ENCODE measurements at places on chromosomes 2 and 18.

GRCh38 chr2:111148225-111148873, 27.6 kb downstream of the BCL2L11 start:
- no peak for DNase-seq

DNA sequence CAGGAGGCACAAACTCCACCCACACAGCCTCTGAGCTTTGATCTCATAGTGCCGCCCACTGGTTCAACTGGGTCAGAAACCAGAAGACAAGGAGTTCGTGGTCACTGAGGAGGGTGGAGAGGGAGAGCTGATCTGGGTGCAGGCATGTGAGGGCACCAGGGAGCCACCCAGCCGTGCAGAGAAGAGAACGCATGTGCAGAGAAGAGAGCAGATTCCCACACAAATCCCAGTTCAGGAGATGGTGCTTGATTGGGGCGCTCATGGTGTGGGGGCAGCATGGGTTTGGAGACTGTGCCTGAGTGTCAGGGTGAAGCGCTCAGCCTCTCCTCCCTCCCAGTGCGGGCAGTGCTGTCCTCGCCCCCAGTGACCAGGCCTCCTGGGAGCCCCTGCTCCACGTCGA, 375.2 kb upstream of the MYT1L start:
- no peak for DNase-seq

DNA sequence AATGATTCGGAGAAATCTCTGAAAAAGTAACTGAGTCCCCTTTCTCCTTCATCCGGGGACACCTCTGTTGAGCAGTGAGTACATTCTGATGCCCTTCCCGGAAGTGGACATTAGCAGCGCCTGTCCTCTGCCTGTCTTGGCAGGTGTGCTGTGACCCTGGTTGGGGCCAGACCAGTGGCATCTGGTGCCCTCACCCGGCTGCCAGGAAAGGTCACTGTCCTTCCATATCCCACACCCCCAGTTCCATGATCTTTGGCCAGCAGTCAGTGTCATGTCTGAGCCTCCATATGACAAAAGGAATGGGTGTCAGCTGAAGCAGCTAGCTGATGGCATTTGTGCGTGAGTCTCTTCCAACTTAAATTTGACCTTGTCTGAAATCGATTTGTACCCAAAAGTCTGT, 128.1 kb downstream of the NCK2 start:
- DNase-seq = no peak

GRCh38 chr2:39991298-39991697, 212.2 kb upstream of the THUMPD2 start:
- DNase-seq = no peak

DNA sequence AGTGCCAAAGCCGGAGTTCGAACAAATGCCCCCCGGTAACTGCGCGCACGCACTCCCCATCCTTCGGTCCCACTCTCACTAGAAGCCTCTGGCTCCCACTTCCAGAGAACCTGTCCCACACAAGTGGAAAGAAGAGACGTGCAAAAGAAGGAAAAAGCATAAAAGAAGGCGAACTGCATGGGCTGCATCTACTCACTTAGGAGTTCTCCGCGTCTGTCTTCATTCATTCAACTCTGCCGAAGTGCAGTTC, 312 bp downstream of the NR4A2 start:
- DNase-seq = no peak

GRCh38 chr18:35717182-35717581, 135.6 kb downstream of the GALNT1 start:
- DNase-seq = no peak

GRCh38 chr18:76467371-76468190, 27.5 kb downstream of the ZNF516 start:
- DNase-seq = no peak

- DNase-seq = no peak
Measured at GRCh38 chr2:72744049-72744448, 81.8 kb downstream of the EXOC6B start.

GRCh38 chr2:157508676-157509075, 64.8 kb upstream of the CYTIP start:
- no peak for DNase-seq

DNA sequence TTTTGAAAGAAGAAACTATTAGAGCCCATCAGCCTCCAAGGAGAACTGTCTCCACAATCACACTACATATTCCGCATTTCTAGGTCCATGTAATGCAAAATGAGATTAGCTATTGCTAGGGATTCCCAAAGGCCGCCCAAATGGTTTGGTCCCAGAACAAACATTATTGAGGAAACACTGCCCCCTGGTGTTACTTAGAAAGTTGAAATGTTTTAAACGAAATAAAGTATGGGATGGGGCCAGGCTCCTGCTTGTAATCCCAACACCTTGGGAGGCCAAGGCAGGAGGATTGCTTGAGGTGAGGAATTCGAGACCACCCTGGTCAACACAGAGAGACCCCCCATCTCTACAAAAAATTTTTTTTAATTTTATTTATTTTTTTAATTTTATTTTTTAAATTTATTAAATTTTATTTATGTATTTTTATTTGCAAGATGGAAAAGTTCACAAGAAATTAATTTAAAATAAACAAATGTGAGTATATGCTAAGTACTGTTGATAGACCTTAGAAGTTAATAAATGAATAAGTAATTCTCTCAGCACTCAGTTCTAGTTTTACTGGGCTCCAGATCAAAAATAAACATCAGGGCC, 5.5 kb downstream of the NHEJ1 start:
- DNase-seq = no peak

DNA sequence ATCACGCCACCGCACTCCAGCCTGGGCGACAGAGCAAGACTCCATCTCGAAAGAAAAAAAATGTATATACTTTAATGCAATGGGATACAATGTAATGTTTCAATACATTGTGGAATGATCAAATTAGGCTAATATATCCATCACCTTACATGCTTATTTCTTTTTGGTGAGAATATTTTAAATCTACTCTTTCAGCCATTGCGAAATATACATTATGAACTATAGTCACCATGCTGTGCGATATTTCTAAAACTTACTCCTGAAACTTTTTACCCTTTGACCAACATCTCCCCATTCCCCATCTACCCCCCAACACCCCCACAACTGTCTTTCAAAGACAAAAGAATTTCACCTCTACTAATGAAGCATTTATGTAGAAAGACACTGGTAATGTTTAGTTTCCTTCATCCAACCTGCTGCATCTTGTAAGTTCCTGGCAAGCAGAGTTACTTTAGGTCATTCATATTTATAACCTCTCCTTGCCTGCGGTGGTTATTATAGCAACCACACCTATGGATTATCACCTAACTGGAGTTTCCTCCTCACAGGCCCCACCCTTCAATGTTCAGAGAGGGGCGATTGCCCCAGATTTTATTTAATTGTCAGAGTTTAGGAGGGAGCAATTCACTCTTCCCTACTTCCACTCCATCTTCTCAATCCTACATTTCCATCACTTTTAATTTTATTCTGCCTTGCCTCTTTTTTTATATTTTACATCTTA, 1.2 kb upstream of the ME2 start:
- no peak for DNase-seq

GRCh38 chr18:43887491-43887890, 610.2 kb upstream of the SYT4 start:
- DNase-seq = no peak

DNA sequence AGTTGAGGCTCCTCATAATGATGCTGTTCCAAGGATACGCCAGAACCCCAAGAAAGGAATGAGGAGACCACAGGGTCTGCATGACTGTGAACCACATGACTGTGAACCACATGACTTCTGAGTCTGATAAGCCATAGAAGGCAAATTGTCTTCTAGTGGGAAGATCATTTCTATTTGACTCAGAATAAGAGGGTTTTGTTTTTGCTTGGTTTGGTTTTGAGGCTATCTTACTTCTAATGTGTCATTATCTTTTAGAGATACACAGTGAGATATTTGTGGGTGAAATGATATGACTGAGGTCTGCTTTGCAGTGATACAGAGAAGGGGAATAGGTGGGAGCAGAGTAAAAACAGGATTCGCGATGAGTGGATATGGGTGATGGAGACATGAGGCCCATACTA, 28.9 kb upstream of the BCL2L11 start:
- DNase-seq = no peak

GRCh38 chr2:180980106-180980942, at the start of gene UBE2E3:
Gene UBE2E3, plus strand, starts transcription at chr2:180980605. Its CDS starts 1,438 bp downstream, at chr2:180982043.
- peak; percentile 93 for DNase-seq

GRCh38 chr2:226142463-226142862, 657.2 kb downstream of the IRS1 start:
- no peak for DNase-seq

DNA sequence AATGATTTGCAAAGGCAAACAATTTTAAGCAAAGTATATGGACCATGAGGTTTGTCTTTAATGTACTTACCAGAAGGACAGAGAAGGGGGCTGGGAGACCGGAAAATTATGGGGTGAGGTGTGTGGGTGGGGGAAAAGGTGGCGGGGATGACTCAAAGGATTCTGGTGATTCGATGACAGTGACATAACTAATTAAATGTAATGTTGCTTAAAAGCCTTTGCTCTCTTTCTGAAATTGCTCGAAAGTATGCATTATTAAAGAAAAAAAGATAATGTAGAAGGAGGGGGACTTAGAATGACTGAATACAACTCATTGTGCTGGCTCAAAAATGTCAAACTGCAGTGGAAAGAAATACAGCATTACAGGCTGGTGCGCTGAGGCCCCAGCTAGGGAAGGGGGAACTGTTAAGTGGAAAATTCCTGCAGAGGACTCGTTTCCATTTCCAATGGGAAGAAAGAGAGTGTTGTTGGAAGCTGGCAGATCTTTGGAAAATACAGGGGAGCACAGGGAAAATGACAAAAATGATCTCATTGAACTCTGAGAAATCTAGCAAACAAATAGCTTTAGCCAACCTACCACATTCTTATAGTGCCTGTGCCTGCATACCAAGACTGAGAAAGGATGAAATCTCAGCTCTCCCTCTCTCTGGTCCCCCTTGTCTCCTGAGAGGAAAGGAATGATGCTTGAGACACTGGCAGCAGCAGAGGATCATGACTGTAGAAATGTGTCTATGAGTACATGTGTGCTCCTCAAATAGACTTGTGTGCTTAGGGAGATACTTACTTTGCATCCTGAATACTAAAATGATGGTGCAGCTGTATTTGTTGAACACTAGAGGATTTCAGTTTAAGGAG, 632.4 kb downstream of the NYAP2 start:
- DNase-seq = no peak

GRCh38 chr2:134140251-134140661, 113.6 kb upstream of the MGAT5 start:
- DNase-seq = no peak

DNA sequence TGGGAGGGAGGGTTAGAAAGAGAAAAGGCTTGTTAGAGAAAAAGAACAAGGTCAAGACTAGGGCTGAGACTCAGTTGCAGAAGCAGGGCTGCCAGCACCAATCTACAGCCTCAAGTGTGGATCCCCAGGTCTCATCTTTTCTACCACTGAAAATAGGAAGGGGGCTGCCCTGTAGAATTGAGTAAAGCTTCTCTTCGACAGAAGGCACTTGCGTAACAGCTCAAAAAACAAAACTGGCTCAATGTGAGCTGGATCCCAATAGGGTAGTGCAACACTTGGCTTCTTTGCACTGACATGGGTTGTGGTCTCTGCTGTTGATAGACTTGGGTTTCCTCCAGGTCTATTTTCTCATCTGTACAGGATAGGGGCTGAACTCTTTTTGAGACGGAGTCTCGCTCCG, 1.8 kb upstream of the MPV17 start:
- no peak for DNase-seq

DNA sequence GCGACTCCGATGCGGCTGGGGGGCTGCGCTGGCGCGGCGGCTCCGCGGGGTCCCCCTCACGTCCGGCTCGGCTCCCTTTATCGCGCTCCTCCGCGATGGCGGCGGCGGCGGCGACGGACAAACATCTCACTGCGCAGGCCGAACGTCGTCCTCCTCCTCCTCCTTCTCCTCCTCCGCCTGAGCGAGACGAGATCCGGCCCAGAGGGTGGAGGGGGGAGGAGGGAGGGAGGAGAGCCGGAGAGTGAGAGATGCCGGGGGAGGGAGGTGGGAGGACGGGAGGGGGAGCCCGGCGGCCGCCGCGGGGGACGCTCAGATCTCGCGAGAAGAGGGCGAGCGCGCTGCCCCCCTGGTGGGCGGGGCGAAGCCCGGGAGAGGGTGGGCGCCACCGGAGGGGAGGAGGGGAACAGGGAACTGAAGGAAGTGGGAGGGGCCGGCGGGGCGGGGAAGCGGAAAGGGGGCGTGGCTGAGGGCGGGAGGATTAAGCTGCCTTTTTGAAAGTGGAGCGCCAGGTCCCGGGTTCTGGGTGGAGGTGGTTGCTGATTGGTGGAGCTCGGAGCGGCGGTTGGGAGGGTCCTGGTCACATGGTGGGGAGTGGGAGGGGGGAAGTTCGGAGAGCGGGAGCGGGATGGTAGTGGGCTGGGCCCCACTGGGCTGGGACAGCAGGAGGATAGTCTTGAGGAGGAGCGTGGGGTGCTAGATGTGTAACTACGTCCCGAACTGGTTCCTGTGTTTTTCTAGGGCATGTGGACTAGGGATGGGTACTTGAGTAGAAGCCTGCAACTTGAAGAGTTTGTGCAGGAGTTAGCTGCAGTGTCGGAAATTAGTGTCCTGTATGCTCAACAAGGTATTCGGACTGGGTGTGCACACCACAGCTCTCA, at the start of gene CUL3:
Gene CUL3, minus strand, starts transcription at position 153 of the 878 bp plus-strand sequence. CDS start 354 bp downstream, outside the sequence.
- DNase-seq = peak; percentile 100

DNA sequence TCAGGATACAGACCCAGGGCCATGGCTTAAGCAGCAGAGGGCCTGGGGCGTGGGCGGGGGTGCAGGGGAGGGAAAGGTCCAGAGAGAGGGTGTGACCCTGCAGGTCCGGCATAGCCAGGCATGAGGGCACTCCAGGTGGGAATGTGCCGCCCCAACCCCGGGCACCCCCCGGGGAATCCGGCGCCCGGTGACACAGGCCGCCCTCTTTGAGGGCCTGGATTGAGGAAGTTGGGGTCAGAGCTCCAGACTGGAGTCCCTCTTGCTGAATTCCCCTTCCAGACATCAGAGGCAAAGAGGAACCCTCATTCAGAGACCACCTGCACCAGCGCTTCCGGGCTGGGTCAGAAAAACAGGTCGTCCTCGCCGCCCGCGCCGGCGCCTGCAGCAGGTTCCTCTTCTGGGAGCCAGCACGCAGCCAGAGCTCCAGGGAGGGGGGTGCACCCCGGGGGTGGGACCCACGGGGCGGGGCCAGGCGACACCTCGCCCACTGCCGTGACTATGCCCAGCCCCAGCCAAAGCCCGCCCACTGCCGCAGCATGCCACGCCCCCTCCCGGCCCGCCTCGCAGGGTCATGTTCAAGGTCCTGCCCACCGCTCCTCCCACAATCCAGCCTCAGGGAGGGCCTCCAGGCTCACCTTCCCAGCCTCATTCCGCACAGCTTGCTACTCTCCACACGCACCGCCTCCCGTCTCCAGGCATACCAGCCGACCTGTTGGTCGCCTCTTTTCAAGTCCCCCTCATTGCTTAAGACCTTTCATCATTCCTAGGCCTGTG, 98.3 kb upstream of the ID2 start:
- peak; percentile 97 for DNase-seq

- no peak for DNase-seq
Measured at GRCh38 chr2:23363831-23364230, 21.1 kb upstream of the KLHL29 start.

- no peak for DNase-seq
Measured at GRCh38 chr2:178530625-178531142, 50.4 kb downstream of the PLEKHA3 start.

GRCh38 chr2:41998186-41999127, 49.4 kb upstream of the PKDCC start:
- DNase-seq = no peak

- DNase-seq = no peak
Measured at GRCh38 chr18:59478591-59478990, 119.5 kb upstream of the LMAN1 start.

- no peak for DNase-seq
Measured at GRCh38 chr2:234290671-234291070, 206.2 kb downstream of the ARL4C start.

GRCh38 chr2:19536136-19536535, 177.7 kb upstream of the OSR1 start:
- no peak for DNase-seq

GRCh38 chr2:172905937-172906811, 169.5 kb upstream of the MAP3K20 start:
- DNase-seq = no peak

All from posterior vena cava (tissue), 2 donors.